ENCODE measurements at places on chromosomes 13 and 19.

GRCh38 chr13:22175815-22176214, 504.9 kb downstream of the FGF9 start:
- DNase-seq = no peak

GRCh38 chr13:111247552-111247951, 72.9 kb upstream of the TEX29 start:
- DNase-seq = no peak

DNA sequence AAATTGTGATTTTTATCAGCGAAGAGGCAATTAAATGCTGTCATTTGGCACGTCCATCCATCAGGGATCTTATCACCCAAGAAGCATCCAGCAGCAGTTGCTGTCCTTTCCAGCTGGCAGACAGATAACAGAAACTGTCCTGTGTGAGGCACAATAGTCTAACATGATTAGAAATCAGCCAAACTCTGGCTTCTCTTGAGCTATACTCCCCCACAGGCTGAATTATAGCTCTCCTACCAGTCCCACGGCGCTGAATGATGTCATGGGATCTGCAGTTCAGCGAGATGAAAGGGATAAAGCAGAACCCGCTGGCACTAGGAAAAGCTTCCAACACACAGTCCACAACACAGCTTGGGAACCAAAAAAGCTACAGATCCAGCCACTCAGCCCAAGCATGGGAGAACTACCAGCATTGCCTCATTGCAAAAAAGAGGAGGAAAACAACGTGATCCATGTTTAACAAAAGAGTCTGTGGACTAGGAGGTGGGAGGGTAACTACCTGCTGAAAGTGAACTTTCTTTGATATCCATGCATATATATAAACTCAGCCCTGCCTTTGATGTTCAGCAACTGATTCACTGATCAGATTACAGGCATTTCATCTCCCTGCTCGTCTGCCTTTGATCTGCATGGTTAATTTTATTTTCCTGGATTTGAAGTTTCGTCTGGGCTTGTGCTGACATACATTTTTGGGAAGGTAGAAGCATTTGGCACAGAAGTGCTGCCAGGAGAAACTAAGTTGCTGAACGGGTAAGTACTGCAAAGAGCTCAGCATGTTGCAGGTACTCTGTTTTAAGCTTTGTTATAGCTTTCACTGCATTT, at the start of gene TNFRSF19:
TNFRSF19 (plus strand) TSS at position 314 of the 822 bp plus-strand sequence. CDS start 19,772 bp downstream, outside the sequence.
- no peak for DNase-seq

DNA sequence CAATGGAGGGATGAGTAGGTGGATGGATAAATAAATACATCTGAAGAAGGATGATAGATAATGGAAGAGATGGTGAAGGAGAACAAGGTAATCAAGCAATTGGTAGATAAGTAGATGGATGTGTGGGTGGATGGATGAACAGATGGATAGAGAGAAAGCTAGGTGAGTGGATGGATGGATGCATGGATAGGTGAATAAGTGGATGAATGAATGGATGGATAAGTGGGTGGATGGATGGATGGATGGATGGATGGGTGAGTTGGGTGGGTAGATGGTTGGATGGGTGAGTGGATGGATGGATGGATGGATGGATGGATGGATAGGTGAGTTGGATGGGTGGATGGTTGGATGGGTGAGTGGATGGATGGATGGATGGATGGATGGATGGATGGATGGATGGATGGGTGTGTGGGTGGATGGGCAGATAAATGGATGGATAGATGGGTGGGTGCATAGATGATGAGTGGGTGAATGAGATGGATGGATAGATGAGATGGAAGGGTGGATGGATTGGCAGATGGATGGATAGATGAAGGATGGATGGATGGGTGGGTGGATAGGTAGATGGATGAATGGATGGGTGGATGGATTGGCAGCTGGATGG, 6.3 kb downstream of the SEMA6B start:
- no peak for DNase-seq

DNA sequence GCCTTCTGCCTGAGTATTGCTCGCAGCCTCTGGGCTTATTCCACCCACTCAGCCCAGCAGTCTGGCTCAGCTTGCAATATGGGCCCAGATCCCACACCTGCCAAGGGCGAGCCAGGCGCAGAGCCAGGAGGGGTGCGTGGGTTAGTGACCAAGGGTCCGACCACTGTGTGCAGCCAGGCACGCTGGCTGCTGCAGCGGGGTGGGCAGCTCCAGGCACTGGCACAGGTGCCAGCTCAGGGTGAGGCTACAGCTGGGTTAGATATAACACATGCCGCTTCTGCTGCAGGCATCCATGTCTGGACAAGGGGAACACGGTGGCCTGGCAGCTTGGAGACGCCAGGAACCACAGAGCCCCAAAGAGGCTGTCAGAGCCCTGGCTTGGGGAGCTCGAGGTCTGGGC, 12.6 kb upstream of the URAD start:
- DNase-seq = no peak

DNA sequence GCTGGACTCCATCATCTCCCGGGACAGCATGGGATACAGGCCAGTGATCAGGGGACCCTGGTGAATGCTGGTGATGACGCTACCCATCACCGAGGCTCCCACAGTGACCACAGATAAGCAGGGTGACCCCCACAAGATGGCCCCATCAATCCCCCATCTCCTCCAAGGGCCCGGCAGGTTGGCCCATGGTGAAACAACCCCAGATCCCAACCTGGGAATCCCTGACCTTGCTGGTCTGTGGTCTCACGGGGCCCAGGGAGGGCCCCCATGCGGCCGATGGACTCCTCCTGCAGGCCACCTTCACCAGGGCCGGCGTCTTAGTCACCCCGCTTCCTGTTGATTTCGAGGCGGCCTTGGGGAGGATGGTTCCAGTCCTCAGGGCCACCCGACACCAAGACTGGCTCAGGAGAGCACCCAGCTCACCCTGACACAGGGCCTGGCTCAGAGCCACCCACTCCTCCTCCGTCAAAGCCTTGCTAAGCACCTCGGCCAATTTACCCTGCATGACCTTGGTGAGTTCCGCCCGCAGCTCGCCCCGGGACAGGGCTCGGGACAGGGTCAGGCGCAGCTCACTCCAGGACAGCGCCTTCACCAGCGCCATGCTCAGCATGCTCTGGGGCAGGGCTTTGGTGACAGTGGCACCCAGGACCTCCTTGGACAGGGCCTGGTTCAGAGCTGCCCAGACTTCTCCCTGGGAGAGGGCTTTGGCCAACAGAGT, 10.0 kb downstream of the IQCN start:
- no peak for DNase-seq

- DNase-seq = no peak
These were observed 9.1 kb downstream of the UBE2L5 start for GRCh38 chr13:30431269-30431940.

GRCh38 chr19:44657211-44657921, 13.7 kb downstream of the PVR start:
- peak; percentile 79 for DNase-seq

DNA sequence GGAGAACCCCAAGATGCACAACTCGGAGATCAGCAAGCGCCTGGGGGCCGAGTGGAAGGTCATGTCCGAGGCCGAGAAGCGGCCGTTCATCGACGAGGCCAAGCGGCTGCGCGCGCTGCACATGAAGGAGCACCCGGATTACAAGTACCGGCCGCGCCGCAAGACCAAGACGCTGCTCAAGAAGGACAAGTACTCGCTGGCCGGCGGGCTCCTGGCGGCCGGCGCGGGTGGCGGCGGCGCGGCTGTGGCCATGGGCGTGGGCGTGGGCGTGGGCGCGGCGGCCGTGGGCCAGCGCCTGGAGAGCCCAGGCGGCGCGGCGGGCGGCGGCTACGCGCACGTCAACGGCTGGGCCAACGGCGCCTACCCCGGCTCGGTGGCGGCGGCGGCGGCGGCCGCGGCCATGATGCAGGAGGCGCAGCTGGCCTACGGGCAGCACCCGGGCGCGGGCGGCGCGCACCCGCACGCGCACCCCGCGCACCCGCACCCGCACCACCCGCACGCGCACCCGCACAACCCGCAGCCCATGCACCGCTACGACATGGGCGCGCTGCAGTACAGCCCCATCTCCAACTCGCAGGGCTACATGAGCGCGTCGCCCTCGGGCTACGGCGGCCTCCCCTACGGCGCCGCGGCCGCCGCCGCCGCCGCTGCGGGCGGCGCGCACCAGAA, 1.1 kb downstream of the SOX1 start:
- DNase-seq = no peak

DNA sequence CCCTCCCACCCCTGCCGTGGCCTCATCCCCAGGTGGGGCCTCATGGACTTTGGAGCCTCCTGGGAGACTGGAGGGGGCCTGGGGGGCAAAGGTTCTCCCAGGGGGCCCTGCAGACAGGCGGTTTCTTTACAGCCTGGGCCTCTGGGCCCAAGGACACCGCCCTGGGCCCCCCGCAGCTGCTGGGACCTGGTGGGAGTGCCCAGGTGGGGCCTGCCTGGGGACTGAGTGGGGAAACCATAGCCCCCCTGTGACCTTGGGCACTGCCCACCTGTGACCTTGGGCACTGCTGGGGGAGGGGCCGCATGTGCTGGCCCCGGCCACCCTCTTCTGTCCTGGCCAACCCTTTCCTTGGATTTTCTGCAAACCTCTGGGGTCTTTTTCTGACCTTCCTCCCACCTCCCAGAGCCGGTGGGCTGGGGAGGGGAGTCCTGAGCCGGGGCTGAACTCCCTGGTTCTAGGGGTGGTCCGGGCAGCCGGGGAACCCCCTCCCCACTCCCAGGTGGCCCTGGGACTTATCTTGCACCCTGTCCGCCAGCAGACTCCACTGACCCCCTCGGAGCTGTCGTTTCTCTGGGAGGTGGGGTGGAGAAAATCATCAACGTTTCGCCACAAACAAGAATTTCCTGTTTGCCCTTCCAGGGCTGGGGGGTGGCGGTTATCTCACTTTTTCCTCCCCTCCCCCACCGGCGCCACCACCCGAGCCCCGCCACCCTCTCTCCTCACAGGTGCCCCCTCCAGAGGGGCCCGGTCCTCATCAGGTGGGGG, 27.0 kb downstream of the ARID3A start:
- DNase-seq = no peak

GRCh38 chr13:101231751-101232428, 184.4 kb downstream of the NALCN start:
- DNase-seq = no peak

DNA sequence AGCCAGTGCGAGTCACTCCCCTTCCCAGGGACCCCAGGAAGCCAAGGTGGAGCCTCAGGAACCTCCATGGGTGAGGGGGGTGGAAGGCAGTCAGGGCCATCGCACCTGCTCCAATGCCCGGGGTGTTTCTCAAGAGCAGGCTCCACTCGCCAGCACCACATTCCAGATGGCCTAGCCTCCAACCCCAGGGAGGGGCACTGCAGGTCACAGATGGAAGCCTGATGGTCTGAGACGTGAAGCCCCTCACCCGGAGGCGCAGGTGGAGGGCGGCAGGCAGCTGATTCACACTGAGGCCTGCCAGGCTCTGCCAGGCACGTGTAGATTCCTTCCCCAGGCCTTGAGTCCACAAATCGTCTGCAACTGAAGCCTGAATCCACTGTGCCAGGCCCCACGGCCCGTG, 23.0 kb upstream of the ISYNA1 start:
- DNase-seq = no peak

GRCh38 chr19:33261511-33262189, 36.0 kb upstream of the SLC7A10 start:
- no peak for DNase-seq

GRCh38 chr19:45160870-45161737, at the start of gene NKPD1:
NKPD1 (minus strand) TSS chr19:45160982; CDS start chr19:45160150, 832 bp downstream.
- no peak for DNase-seq

- DNase-seq = peak; percentile 80
These were observed 54.3 kb downstream of the GATAD2A start for GRCh38 chr19:19459707-19460251.

- no peak for DNase-seq
These were observed 39.6 kb downstream of the ANKRD10 start for GRCh38 chr13:110875241-110875640.

DNA sequence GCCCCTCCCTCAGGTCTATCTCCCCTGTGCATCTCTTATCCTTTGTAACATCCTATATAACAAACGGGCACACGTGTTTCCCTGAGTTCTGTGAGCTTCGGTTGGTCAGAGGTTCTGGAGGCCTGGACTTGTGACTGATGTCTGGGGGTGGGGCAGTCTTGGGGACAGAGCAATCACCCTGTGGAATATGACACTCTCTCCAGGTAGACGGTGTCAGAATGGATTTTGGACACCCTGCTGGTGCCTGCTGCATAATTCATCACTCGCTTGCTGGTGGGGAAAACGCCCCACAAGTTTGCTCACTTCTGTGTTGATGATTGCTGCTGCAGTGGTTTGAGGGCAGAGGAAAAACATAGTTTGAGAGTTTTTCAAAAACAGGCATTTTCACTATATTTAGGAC, 223.2 kb downstream of the UQCRFS1 start:
- no peak for DNase-seq

- no peak for DNase-seq
These were observed 1628.2 kb upstream of the SLC10A2 start for GRCh38 chr13:104694397-104694796.

- DNase-seq = no peak
These were observed 11.6 kb upstream of the PLIN3 start for GRCh38 chr19:4879041-4879440.

- DNase-seq = no peak
These were observed 441.0 kb downstream of the KLF12 start for GRCh38 chr13:73693215-73693614.

GRCh38 chr13:111179908-111180760, 65.0 kb downstream of the ARHGEF7 start:
- DNase-seq = no peak

DNA sequence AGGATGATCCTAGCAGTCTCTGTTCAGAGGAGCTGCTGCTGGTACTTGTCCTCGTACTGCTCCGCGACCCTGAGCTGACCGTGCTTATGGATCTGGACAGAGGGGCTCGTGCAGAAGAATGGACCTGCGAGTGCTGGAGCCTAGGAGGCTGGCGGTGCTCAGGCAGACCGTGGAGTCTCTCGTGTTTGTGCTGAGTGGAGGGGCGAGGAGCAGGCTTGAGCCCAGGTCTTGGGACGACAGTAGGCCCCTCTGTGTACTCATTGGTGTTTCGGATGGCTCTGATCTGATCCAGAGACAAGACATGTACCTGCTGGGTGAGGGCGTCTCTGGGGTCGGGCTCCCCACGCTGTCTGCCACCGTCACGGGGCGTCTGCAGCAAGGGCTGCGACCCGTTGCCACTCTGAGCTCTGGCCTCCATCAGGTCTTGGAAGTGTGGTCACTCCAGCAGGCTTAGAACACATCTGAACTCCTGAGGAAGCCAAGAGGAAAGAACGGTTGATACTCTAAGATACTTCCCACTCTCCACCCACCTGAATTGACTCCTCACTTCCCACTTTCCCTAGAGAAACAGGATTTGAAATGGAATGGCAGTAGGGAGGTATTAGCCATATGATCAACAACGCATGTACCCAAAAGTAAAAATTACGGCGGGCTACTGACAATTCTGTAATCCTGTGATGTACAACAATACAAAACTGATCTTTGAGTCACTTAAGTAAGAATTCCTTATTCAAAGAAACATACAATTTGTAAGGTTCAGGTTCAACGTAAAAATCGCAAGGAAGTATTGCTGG, 3.4 kb downstream of the SPRY2 start:
- no peak for DNase-seq

DNA sequence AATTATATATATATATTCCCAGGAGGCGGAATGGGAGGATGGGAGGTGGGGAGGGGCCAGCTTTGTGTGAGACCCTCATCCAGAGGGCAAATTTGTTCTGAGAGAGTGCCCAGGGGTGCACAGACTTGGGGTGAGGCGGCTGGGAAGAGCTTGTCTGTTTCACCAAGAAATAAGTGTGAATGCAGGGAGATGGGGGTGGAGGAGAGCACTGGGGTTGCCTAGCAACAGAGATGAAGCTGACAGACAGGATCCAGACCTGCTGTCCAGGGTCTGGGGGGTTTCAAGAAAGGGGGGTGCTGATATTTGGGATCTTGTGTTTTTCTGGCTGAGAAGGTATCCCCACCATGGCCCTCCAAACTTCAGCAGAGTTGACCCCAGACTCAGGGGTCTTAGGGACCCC, 18.6 kb upstream of the TNFAIP8L1 start:
- DNase-seq = no peak

- no peak for DNase-seq
These were observed 2421.4 kb downstream of the PCDH9 start for GRCh38 chr13:64808704-64809103.
